GM04503 (cell line): ENCODE measurements at places on chromosomes 5 and 9.

DNA sequence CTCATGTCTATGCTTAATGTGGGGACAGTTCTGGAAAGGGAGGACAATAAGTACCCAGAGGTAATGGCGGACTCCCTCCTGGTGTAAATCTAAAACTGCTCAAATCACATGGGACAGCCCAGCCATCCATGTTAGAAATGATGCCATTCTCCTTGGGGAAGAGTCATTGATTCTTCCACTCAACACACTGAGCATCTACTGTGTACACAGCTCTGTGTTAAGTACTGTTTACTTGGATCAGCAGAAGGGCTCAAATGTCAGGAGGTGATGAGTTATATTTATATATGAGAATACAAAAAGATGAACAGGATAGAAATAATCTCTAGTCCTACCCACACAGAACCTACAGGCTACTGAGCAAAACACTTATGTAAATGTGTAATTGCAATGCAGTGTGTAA, 31.8 kb upstream of the NANS start:
- DNase-seq: no peak

DNA sequence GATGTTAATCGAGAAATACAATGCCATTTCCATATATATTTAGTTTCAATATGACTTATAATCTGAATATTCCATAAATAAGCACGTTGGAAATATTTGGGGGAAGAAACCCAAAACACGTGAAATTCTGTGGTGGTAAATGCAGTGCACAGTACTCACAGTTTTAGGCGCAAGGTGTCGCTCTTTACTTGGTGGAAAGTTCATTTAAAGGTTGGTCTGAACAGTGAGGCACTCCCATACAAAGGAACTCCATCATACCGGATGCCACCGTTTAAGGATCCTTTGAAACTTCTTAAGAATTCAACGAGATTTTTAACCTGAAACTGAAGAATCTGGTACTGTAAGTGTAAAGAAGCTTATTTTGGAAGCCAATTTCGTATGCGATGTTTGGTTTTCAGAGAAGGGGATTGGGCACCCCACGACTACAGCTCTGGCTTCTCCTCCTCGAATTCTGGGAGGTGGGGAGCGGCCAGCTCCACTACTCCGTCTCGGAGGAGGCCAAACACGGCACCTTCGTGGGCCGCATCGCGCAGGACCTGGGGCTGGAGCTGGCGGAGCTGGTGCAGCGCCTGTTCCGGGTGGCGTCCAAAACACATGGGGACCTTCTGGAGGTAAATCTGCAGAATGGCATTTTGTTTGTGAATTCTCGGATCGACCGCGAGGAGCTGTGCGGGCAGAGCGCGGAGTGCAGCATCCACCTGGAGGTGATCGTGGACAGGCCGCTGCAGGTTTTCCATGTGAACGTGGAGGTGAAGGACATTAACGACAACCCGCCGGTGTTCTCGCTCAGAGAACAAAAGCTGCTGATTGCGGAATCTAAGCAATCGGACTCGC, at the start of gene PCDHA11:
PCDHA11 (plus strand) TSS at position 237 of the 834 bp plus-strand sequence; CDS start at position 384, 147 bp downstream.
- no peak for DNase-seq

DNA sequence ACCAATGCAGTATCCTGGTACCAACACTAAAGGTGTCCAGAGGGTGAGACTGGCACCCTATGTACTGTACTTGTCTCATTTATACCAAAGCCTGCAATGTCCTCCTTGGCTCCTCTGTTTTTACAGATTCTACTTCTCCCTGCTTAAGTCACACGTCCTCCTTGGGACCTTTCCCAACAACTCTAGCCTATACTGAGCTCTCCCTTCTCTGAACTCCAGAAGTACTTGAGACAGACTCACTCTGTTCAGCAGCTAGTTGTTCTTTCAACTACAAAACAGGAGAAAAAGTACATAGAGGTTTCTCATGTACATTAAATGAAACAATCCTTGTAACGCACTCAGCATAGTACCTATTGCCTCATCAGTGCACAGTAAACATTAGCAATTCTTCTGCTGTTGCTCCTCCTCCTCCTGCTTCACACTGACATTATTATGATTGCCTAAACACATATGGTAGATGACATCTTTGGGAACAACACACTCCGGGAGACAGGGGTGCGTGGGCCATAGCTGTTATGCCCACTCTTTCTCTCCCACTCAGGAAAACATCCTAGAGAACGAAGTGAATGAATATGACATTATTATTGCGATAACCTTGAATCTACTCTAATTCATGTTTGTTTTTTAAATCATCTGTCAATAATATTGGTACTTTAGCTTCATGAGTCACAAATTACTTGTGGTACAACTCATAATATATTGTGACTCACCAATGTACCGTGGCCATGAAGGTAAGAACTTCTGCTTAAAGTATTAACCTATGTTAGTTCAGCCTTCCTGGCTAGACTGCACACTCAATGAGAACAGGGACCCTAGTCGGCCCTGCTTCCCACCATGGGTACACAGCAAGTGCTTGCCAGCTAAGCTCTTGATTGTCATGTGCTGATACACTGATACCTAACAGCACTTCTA, 180.3 kb upstream of the ADRA1B start:
- DNase-seq: no peak

DNA sequence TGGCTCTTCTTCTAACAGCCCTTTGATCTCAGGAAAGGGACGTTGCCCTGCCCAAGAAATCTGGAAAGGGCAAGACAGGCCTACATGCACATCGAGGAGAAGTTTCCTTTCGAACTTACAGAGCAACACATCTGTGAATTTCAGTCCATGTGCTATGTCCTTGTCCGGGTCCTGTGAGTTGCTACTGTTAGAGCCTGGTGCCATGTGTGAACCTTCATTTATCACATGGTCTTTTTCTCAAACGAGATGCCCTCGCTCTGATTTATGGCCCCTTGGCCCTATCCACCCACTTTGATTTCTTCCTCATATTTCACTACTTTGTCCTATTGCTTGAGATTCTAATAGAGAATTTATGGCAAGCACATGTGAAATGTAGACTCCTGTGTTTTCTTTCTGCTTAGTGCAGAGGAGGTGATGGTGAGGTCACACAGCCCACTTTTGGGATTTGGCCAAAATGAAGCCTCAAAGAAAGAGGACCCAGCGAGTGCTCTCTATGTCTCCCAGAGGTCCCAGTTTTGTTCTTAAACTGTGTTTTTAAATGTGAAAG, 153.1 kb downstream of the SNCAIP start:
- no peak for DNase-seq
